ENCODE measurements at places on chromosomes 7 and 10.
A peak's percentile ranks its signal among the peaks of the same experiment; 100 is the strongest.

GRCh38 chr10:115941361-115941771, 331.6 kb downstream of the GFRA1 start:
- DNase-seq = no peak

DNA sequence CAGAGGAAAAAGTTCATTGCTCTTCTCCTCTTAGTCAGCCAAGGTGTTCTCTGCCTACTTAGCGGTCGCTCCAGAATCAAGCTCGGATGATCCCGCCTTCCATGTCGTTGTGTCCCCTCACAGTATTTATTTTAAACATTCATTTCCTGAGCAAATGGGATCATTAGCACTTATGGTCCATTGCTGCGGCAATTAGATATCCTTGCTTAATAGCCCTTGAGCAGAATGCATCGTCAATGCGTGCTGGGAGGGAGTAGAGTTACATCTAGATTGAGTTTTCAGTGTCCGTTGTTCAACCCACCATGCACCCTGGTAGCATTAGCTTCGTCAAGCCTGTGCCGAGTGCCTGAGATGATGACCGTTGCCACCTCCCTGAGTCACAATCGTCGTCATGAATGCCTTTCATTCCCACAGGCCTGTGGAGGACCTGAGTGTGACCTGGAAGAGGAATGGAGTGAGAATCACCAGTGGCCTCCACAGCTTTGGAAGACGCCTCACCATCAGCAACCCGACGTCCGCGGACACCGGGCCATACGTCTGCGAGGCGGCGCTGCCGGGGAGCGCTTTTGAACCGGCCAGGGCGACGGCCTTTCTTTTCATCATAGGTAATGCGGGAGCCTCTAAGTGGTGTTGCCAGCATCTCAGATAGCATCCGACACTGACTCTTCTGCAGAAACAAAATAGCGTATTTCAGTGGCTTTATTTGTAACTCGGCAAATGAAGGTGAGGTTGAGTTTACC, 650.4 kb downstream of the SDK1 start:
- DNase-seq = no peak

DNA sequence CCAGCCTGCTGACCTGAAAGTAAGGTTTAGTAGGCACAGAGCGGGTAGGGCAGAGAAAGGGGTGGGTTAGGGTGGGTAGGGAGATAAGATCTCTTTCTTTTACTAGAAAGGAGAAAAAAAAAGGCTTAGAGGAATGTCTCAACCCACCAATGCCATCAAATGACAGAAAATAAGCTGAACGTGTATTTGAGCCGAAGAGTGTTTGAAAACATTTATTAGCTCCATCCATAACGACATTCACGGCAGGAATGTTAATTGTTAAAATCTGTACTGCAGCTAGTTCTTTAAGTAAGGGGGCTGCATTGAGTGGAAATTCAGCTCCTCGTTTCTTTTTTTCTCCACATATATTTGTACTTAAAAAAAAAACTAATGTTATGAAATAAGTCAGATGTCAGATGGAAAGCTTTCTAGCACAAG, 63.7 kb upstream of the ARID5B start:
- DNase-seq = no peak

DNA sequence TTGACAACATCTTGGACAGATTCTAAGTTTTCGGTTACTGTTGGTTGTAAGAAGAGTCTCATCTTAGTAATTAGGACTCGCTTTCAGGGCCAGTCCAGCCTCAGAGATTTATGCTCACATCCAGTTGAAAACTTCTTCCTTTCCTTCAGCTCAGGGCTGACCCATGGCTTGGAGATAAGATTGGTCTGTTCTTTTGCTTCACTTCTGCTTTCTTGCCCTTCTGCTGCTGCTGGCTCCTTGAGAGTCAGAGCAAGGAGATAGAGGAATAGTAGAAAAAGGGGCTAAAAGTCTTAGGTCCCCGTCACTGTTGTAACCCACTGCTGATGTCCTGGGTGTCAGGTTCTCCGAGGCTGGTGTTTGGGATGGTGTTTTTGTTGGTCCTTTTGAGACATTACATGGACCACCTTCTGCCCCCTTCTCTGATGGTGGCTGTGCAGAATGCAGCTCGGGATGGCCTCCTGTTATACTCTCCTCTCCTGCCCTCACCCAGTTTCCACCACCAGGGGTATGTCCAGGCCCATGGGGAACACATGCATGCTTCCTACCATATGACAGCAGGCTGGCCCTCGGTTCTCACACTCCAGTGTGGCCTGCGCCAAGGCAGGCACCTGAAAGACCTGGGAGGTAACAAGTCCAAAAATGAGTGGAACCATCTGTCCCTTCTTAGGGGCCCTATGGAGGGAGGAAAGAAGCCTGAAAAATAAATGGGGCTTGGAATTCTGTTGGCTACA, 67.8 kb upstream of the PCBD1 start:
- no peak for DNase-seq

GRCh38 chr10:128044961-128045832, 81.0 kb downstream of the MKI67 start:
- DNase-seq = no peak

DNA sequence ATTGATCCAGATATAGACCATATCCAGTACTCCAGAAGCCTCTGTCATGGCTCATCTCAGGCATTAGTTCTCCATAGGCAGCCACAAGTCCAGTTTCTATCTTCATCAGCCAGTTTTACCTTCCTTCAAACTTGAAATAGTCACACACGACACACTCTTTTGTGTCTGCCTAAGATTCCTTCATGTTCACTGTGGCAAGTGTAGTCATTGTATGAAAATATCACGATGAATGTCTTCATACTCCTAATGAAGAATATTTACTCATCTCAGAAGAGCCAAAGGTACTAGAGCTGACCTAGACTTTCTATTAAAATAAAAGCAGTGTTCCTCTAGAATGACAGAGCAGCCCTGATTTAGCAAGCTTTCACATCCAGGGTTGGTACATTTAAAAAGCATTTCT, 230.7 kb downstream of the SNX13 start:
- no peak for DNase-seq

DNA sequence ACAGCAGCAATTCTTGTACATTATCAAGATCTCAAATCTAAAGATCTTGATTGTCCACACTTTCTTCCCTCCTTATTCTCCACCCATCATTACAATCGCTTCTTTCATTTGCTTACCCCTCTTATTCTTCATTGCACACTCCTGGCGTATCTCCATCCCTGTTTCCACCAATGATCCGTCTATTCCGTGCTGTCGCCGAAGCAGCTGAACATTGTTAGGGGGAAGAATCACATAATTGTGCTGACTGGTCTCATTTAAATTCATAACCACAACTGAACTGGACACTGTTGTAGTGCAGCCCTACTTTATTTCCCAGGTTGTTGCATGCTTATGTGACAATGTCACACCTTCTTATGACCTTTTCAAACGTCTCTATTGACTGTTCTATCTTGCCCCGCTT, 18.9 kb upstream of the NRP1 start:
- no peak for DNase-seq

GRCh38 chr7:43492896-43493295, 90.0 kb upstream of the STK17A start:
- no peak for DNase-seq

- DNase-seq = no peak
Observed at GRCh38 chr10:91556691-91557566, 75.9 kb downstream of the PPP1R3C start.

GRCh38 chr7:82729172-82730030, 285.8 kb upstream of the CACNA2D1 start:
- no peak for DNase-seq

GRCh38 chr10:48199580-48200377, 74.7 kb downstream of the FRMPD2 start:
- peak; percentile 10 for DNase-seq

- no peak for DNase-seq
Observed at GRCh38 chr10:74058071-74058470, 60.2 kb downstream of the VCL start.

- no peak for DNase-seq
Observed at GRCh38 chr7:131032786-131033185, 294.9 kb upstream of the MKLN1 start.

GRCh38 chr7:149209518-149210269, 14.3 kb downstream of the ZNF282 start:
- DNase-seq = no peak

DNA sequence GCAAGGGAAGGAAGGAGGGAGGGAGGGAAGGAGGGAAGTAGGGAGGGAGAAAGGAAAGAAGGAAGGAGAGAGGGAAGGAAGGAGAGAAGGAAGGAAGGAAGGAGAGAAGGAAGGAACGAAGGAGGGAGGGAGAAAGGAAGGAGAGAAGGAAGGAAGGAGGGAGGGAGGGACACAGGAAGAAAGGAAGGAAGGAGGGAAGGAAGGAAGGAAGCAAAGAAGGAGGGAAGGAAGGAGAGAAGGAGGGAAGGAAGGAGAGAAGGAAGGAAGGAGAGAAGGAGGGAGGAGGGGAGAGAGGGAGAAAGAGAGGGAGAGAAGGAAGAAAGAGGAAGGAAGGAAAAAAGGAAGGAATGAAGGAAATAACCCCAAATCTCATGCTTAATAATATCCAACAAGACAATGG, 630.6 kb downstream of the GRID1 start:
- DNase-seq = no peak

GRCh38 chr10:58513188-58514110, 777 bp downstream of the BICC1 start:
- no peak for DNase-seq

DNA sequence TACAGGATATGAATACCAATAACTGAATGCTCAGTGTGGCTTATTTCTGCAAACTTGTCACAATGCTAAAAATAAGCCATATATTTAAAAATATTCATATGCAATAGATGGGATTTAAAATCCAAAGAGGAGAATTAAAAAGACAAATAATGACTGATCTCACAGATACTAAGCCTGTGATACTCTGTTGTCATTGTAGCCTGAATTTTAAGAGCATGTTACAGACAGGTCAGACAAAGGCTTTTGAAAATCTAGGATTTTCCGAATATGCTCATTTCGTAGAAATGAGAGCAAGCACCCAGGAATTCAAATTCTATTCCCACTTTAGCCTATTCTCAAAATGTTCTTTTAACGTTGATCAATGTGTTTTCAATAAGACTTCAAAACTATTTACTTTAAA, 269.7 kb downstream of the PCDH15 start:
- no peak for DNase-seq

DNA sequence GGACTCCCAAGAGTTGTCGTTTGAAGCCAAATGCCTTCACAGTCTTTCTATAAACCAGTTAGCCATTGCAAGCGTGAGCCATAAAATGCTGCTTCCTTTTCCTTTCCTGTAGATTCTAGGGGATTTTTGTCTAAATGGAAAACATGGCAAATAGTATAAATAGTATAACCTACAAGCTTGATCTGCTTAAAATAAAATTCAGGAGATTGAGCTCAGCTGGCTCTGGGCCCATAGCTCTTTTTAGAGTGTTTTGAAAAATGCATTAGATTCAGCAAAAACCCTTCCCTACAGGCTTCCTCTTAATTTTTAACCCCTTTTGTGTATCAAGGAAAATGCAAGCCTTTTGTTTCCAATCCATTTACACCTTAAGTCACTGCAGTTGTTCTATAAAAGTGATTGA, 190.1 kb upstream of the GDF10 start:
- no peak for DNase-seq

GRCh38 chr10:59240582-59241183, 64.2 kb downstream of the PHYHIPL start:
- no peak for DNase-seq

- no peak for DNase-seq
Observed at GRCh38 chr7:135098391-135098790, 49.5 kb upstream of the TMEM140 start.

DNA sequence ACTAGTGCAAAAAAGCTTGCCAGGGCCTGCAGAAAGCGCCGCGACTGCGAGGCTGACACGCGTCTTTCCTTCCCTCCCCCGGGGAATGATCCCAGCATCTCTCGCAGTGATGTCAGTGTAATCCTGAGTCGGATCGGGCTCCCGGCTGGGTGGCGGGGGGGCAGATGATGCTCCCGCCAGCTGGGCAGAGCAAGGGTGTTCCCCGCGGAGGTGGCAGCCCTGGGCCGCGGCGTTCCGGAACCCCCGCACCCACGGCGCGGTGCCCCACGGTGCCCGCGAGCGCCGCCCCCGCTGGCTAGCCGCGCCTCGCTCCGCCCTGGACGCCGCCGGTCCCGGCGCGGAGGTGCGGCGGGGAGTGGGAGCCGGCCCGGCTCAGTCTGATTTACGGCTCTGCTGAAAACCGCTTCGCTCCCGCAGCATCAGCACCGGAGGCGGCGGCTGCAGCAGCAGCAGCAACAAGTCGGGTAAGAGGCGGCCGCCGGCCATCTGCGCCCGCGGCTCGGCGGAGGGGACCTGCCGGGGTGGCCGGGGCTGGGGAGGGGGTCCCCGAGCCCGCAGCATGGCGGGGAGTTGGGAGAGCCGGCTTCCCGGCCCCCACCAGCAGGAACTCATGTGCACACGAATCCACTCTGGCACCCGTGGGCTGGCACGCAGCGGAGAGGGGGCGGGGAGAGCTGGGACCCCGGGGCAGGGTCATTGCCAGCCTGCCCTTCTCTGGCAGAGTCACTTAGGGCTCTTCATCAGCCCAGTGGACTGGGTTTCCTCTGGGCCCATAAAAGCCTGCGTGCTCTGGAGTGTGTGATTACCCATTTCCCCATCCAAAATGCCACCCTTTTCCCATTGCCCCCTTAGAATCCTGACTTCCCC, at the start of gene ZNF365:
Gene ZNF365, plus strand, starts transcription at position 375 of the 867 bp plus-strand sequence. CDS start 1,825 bp downstream, outside the sequence.
- DNase-seq = no peak

DNA sequence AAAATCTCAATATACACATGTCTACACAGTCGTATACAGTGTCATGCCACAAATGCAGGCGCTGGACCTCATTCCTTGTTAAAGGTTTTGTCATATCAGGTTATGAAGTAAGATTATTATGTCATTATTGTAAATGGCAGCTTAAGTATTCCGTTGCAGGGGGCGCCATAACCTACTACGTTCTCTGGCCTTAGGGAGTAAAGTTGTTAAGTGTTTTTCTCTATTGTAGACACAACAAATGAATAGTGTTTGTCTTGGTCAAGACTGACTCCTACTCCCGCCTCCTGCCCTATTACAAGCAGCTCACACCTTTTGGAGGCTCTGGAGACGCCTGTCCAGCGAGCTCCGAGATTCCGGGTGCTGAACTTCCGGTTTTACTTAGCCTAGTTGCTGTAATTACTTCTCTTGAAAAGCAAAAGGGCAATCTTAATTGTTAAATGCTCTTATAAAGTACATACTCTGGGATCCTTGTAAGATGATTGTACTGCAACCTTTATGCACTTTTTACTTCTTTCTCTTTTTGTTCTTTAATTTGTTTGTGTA, 994 bp downstream of the GATAD1 start:
- no peak for DNase-seq

GRCh38 chr7:112290065-112290464, 83.6 kb downstream of the ZNF277 start:
- no peak for DNase-seq

- no peak for DNase-seq
Observed at GRCh38 chr7:33091111-33091531, 18.1 kb downstream of the RP9 start.

- no peak for DNase-seq
Observed at GRCh38 chr10:94353336-94353735, 9.4 kb downstream of the NOC3L start.

- DNase-seq = no peak
Observed at GRCh38 chr10:124522131-124522932, 60.7 kb downstream of the LHPP start.

- DNase-seq = no peak
Observed at GRCh38 chr7:66927348-66927948, 6.4 kb downstream of the TMEM248 start.

GRCh38 chr10:14507176-14507575, 176.5 kb upstream of the FRMD4A start:
- DNase-seq = no peak

GRCh38 chr7:26657206-26657641, 207.2 kb downstream of the SKAP2 start:
- no peak for DNase-seq

- DNase-seq = no peak
Observed at GRCh38 chr7:131543298-131543697, 13.1 kb downstream of the PODXL start.
